ENCODE measurements at places on chromosomes 16 and 17. TPM values are rescaled to one million over a fixed set of nuclear protein-coding genes. Genes with fewer than 3 reads are reported as not detected.
A peak's percentile ranks its signal among the peaks of the same experiment; 100 is the strongest.

- peak overlapping the region; percentile 74 for H3K4me3 ChIP-seq
- no peak overlapping the region for H3K27ac ChIP-seq
- DNase-seq, result no peak
- no peaks in the 10 kb centered on the region for H3K27me3 ChIP-seq
Observed at GRCh38 chr16:84820305-84820684, 510 bp downstream of the CRISPLD2 start.

DNA sequence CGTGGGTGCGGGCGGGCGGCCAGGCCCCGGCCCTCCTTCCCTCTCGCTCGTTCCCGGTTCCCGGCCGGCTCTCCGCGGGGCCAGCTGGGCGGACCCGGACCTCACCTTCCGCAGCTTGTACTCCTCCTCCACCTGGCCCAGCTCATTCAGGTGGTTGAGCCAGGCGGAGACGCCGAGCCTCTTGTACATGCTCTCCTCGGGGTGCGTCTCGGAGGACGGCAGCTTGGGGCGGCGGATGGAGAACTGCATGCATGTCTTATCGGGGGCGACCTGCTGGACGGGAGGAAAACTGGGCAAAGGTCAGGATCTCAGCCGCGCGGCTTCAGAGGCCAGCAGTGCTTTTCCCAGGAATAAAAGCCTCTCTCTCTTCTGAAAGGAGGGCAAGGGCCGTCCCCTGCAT is 85.4 kb downstream of the TBC1D16 start:
- peaks cover 5% of the 10 kb centered on the region for H3K36me3 ChIP-seq
- no peaks in the 10 kb centered on the region for H3K27me3 ChIP-seq
- H3K27ac ChIP-seq, result no peak overlapping the region
- no peak overlapping the region for H3K4me3 ChIP-seq
- DNase-seq, result no peak

GRCh38 chr17:49703557-49704277 is 4.0 kb downstream of the SLC35B1 start:
- H3K27me3 ChIP-seq, result no peaks in the 10 kb centered on the region
- peaks cover 39% of the 10 kb centered on the region for H3K36me3 ChIP-seq
- H3K4me3 ChIP-seq, result no peak overlapping the region

DNA sequence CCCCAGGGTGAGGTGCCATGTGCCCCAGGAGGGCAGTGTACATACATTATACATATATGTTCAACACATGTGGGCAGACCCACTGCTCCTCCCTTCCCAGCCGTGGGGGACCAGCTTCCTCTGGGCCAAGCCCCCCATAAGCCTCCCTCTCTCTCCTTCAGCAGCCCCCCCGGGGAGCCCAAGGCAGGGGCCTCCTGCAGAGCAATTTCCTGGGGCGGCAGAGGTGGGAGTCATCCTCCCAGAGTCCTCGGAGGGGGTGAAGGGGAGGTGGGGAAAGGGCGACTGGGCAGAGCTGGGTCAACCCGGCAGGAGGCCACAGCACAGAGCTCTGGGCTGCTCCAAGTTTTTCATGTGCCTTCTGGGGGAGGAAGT is 235.1 kb downstream of the ZNF423 start:
- DNase-seq, result no peak
- H3K27ac ChIP-seq, result peak overlapping the region; percentile 86
- no peaks in the 10 kb centered on the region for H3K36me3 ChIP-seq
- H3K4me1 ChIP-seq, result peaks cover 37% of the 10 kb centered on the region
- no peaks in the 10 kb centered on the region for H3K27me3 ChIP-seq

- H3K27me3 ChIP-seq, result no peaks in the 10 kb centered on the region
- peak overlapping the region; percentile 9 for H3K27ac ChIP-seq
- DNase-seq, result no peak
- peaks cover 20% of the 10 kb centered on the region for H3K36me3 ChIP-seq
- H3K4me3 ChIP-seq, result no peak overlapping the region
Observed at GRCh38 chr17:42405963-42406495, 17.0 kb downstream of the CAVIN1 start.

GRCh38 chr17:18963126-18964017 is 11.4 kb downstream of the SLC5A10 start:
- no peak overlapping the region for H3K27ac ChIP-seq
- no peak for DNase-seq
- H3K27me3 ChIP-seq, result no peaks in the 10 kb centered on the region

DNA sequence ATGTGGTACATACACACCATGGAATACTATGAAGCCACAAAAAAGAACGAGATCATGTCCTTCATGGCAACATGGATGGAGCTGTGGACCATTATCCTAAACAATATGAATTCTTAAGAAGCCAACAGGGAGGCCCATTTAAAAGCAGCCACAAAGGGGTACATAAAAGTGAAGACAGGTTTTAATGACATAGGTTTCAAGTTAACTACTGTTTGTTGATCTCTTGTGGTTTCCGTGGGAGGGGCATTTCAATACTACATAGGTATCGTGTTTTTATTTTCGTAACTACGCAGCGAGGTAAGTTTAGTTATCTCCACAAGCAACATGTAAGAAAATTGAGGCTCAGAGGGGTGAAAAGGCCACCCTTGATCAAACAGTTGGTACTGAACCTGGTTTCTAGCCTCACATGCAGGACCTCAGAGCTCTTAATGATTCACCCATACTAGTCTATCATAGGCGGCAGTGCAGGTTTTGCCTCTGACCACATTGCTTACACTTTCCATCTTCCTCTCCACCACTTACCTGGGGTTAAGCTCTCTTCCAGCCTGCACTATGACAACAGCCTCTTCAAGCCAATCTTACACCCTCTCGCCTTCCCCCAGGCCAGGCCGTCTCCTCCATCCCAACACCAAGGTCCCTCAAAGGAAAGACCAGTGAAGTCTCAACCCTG is 534.1 kb upstream of the HSBP1 start:
- DNase-seq, result no peak
- no peak overlapping the region for H3K27ac ChIP-seq
- no peak overlapping the region for H3K4me3 ChIP-seq
- H3K36me3 ChIP-seq, result no peaks in the 10 kb centered on the region
- no peaks in the 10 kb centered on the region for H3K27me3 ChIP-seq

The EVPLL gene
- not detected for total RNA-seq

The PRKAR1A gene
- 412 TPM for total RNA-seq

The C16orf74 gene
- total RNA-seq, result 1.2 TPM

The PLXDC1 gene
- total RNA-seq, result 7.0 TPM

Measured in thoracic aorta (tissue), 2 donors.